ENCODE measurements at places on chromosomes 16 and 17.

- DNase-seq = peak; percentile 81
Measured at GRCh38 chr17:78774956-78775571, 7.0 kb downstream of the CYTH1 start.

DNA sequence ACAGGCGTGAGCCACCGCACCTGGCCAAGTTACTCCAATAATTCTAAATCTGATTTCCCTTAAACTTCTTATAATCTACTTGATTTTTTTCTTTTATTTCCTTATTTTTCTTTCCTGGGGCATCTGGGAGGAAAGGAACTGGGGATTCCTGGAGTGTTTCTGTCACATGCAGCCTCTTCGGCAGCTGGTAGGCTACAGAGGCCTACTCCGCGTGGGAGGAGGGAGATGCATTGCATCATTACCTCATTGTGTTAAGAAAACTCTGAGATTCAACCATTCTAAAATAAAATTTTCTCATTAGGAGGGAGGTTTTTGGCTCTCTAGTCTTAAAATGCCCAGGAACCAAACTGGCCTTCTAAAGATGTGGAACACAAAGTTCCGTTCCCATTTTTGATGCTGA lies 64.0 kb downstream of the SOX9 start:
- DNase-seq = no peak

DNA sequence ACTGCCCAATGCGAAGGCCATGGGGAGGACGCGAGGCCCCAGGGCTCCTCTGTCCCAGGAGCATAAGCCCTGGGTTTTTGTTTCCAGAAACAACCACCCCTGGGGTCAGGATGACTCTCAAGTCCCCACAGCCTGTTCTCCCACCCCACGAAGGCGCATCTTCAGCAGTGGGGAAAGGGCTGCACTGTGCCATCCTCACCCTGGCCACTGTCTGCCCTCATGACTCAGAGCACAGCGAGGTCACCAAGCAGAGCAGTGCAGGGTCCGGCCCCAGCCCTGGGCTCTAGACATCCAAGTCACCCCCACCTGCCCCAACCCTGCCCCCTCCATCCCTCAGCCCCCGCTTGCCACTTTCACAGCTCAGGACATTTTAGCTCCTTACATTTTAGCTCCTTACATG lies 22.7 kb upstream of the KSR1 start:
- DNase-seq = no peak

DNA sequence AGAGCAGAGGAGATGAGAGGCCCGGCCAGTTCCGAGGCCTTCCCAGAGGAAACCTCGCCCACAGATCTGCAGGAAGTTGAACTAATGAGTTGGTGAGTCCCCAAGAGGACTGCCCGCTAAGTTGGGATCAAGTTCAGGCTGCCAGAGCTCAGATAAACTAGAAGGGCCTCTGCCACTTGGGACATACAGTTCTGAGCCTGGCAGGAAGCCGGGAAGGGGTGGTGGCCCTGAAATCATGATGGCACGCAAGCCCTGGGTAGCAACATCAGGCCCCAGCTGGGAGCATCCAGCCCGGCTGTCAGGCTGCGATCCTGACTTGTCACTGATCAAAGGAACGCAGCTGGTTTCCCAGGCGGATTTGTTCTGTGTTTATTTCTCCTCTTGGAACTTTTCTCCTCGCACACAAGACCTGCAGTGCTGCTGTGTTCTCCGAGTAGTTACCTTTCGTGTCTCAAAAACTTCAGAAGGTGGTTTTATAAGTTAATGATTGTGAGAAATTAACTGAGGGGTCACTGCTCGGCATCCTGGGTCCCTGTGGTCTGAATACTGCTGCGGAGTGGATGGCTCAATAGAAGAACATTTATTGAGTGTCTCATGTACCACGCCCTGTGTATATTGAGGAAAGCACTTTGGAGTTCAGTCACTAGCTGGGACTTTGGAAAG lies 8.0 kb upstream of the WFDC1 start:
- no peak for DNase-seq

- DNase-seq = no peak
Measured at GRCh38 chr17:76475302-76475701, 7.9 kb downstream of the AANAT start.

DNA sequence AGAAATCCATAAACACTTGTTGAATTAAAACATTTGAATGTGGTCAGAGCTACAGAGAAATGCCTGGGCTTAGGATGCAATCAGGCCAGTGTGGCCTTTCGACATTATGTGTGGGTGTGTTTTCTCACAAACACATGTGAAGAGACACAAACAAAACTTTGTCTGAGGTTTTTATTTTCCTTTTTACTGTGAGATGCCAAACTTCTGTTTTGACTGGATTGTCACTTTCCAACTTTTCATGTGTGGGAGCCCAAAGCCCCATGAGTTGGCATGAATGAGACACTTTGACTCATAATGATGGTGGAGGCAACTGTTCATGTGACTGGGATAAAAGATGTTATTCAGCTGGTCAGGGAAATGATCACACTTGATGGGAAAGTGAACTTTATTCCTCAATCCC lies 71.9 kb upstream of the GAS7 start:
- DNase-seq = no peak

GRCh38 chr16:15509593-15510535 lies 75.5 kb downstream of the BMERB1 start:
- DNase-seq = no peak

DNA sequence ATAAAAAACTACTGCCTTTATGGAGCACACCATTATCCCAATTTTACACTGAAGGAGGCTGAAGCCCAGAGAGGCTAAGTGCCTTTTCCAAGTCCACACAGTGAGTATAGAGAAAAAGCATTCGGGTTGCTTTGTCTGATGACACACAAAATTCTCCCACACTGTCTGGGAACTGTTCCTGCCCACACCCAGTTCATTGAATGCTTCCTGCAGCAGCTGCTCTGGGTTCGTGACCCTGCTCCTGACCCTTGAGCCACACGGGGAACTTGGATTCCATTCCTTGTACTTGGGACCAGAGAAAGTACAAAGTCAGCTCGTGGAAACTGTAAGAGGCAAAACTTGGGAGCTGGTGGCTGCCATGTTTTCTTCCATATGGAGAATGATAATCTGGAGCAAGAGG lies 57.9 kb downstream of the AKAP1 start:
- no peak for DNase-seq

DNA sequence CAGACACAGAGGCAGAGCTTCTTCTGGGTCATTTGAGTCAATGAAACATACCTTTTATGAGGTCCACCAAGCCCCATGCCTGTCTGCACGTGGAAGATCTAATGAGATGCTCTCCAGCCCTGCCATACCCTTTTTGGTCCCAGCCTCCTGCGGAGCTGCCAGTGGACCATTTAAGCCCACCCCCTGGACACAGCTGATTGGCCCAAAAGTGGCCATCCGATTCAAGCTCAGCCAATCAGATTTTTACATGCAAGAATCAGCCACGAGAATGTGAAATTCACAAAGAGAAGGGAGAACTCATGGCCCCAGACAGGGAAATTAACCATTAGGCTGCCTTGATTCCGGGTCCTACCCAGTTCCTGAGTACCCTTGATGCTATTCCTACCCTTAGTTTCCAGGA lies 231.0 kb upstream of the EEF2KMT start:
- DNase-seq = no peak

DNA sequence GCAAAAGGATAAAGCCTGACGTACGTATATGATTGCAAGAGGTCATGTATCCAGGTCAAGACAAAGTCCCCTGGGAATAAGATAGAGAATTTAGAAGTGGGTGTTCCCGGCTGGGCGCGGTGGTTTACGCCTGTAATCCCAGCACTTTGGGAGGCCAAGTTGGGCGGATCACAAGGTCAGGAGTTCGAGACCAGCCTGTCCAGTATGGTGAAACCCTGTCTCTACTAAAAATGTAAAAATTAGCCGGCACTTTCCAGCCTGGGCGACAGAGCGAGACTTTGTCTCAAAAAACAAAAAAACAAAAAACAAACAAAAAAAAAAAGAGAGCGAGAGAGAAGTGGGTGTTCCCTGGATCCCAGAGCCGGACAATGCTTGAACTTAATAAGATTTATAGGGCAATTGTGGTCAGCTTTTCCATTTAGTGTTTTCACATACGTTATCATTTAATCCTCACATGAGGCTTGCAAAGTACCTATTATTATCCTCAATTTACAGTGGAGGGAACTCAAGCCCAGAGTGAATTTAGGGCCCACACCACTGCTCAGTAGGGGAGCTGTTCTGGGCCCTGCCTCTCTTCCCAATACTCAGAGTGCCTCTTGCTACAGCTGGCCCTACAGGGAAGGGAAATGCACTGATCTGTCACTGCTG lies 481 bp upstream of the GLTPD2 start:
- DNase-seq = no peak

DNA sequence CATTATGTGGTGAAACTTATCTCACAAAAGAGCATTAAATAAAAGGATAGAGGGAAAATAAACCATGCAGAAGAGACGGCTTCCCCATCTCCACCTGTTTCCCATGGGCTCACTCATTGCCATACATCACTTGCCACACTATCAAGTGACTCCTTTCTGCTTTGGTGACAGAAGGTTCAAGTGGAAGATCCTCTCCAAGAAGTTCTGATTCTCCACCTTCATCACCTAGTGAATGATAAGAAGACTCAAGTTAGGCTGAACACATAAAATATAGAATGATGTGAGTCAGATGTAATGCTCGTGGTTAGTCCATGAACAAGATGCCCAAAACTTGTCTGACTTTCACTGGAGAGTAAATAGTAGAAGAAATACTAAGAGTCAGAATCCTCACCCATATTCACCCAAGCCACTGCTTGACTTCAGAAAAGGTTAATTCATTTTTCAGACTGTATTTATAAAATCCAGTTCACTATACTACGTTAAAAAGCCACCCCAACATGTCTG lies 100.1 kb upstream of the TOB1 start:
- DNase-seq = no peak

GRCh38 chr16:23676924-23677480 lies 1.7 kb upstream of the PLK1 start:
- DNase-seq = no peak

- no peak for DNase-seq
Measured at GRCh38 chr16:85072947-85073346, 39.3 kb downstream of the CIBAR2 start.

DNA sequence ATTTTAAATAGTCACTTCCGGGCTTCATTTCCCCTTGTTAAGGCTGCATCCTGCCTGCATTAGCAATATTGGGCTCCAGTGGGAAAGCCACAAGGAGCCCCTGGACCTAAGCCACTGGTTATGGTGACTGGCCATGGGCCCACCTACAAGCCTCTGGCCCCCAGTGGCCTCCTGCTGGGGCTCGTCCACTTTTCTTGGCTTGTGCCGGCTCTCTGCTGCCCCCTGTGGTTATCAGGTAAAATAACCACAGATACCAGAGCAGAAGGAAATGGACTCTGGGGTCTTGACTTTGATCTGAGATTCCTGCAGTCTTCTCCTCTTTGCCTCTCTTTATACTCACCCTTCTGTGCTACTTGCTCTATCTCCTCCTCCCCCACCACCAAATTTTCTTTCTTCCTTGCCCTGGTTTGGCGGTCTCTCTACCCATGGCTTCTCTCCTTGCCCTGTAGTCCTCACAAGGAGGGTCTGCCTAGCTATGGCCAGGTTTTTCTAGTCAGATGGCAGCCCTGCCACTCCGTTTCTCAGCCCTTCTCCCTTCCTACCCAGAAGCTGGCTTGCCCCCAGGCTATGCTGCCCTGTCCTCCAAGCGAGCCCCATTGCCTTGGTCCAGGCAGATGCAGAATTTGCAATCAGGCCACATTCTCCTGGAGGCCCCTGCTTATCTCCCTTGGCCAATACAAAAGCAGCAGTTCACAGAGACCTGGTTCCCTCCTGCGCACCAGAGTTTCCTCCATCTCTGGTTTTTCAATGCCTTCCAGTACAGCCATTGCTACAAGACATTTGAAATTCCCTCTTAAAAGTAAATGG lies 82.9 kb upstream of the RCVRN start:
- DNase-seq = peak; percentile 22

Measured in stimulated activated CD4-positive, alpha-beta T cell treated with anti-CD3 and anti-CD28 coated beads, Interleukin-15, amount 100 ng/mL, for 24 hours (primary cell).